NCI-H526 (cell line): ENCODE measurements at places on chromosomes 3 and 15.

DNA sequence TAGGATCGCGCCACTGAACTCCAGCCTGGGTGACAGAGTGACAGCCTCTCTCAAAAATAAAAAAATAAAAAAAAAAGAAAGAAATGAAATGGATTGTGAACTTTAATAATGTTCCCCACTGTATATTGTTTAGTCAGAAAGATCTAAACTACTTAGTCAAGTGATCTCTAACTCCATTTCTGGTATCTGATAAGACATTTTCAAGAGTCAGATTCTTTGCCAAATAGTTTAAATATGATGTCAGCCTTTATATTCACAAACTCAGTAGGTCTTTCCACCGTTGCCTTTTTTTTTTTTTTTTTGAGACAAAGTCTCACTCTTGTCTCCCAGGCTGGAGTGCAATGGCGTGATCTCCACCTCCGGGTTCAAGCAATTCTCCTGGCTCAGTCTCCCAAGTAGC is 29.0 kb upstream of the OSBPL11 start:
- no peak for DNase-seq

GRCh38 chr3:97970956-97971620 is 1.1 kb downstream of the RIOX2 start:
- no peak for DNase-seq

GRCh38 chr15:88090481-88091011 is 166.0 kb downstream of the NTRK3 start:
- no peak for DNase-seq

DNA sequence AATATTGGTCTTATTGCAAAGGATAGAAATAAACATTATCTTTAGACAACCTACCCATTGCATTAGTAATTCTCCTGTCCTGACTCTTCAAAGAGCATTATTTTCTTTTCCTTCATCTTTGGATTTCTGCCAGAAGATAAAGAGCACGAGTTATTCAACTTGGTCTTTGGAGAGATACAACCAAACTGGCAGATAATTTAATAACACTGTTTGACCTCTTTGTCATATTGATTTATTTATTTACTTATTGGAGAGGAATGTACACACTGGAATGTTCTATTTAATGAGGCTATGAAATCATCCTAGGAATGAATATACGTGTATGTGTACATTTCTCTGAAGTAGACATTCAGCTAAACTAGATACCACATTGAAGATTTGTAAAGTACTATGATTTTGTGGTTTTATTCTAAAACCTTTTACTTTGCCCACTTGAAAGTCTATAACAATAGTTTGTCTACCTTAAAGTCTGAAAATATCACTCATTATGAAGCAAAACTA is 462.1 kb downstream of the C3orf38 start:
- DNase-seq, result no peak

- DNase-seq, result no peak
Observed at GRCh38 chr3:30691944-30692343, 85.5 kb downstream of the TGFBR2 start.

DNA sequence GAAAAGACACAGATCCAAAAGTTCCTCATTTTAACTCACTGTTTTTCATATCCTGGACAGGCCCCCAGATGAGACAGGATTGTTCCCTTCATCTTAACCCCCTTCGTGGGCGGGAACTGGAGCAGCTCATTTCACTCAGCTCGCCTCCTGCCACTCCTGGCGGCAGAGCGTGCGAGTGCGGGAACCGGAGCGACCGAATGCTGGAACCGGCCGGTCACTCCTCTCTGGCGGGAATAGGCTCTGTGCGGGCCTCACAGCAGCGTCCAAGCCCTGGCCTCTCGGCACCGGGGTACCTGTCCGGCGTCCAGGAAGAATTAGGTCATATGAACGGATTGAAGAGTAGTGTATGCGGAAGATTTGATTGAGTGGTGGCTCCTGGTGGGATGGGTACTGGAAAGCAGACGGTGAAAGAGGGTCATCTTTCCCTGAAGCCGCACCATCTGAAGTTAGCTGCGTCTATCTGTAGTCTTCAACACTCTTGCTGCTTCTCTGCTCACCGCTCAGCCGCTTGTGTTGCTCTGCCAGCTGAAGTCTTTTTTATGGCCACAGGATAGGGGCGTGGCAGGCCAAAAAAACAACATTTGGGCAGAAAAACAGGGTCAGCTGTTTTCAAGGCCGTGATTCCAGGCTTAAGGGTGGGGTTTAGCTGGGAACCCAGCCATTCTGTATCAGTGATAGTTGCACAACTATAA is 42.3 kb upstream of the FXR1 start:
- no peak for DNase-seq

GRCh38 chr3:168512802-168513201 is 417.1 kb upstream of the GOLIM4 start:
- DNase-seq, result no peak
